ENCODE measurements at places on chromosomes 5 and 9.

DNA sequence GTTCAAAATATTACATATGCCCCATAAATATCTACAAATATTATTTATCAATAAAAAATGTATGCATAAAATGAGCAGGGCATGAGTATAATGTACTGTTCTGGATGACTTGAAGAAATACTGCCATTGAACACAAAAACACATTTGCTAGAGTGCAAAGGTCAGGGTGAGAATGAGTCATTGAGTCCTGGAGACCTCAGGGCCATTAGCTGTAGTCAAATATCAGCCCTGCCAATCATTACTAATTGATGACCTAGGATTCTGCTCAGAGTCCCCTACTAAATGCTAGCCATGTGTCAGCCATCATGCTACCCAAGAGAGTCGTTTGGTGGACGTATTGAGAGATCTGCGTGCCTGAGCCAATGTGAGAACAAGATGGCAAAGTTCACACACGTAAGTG is 80.3 kb upstream of the FAM169A start:
- no peak for DNase-seq

GRCh38 chr5:137754961-137755762 is 999 bp upstream of the HNRNPA0 start:
- no peak for DNase-seq

GRCh38 chr5:115433918-115434317 is 110.7 kb downstream of the FEM1C start:
- no peak for DNase-seq

GRCh38 chr9:32663741-32664140 is 28.3 kb upstream of the TAF1L start:
- DNase-seq, result no peak
